Activated CD4-positive, alpha-beta T cell treated with anti-CD3 and anti-CD28 coated beads for 4 hours (primary cell): ENCODE measurements at places on chromosomes 12 and 14.

GRCh38 chr12:99983456-99984258 lies 1.1 kb downstream of the ANKS1B start:
- no peak for DNase-seq

DNA sequence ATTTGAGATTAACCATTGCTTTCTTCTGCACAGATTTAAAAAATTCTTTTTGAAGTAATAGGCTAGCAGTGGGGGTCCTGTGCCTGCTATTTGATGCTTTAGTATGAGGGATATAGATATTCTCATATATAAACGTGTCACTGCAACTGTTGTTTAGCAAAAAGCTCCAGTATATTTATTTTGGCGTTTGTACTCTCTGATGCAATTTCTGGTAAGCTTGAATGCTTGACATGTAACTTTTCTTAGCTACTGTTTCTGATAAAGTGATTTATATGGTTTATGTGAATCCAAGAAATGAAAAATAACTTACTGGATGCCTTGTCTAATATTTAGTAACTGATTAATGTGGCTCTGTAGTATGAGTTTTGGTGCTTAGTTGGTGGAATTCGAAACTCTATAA lies 77.1 kb downstream of the TTLL5 start:
- DNase-seq = no peak

DNA sequence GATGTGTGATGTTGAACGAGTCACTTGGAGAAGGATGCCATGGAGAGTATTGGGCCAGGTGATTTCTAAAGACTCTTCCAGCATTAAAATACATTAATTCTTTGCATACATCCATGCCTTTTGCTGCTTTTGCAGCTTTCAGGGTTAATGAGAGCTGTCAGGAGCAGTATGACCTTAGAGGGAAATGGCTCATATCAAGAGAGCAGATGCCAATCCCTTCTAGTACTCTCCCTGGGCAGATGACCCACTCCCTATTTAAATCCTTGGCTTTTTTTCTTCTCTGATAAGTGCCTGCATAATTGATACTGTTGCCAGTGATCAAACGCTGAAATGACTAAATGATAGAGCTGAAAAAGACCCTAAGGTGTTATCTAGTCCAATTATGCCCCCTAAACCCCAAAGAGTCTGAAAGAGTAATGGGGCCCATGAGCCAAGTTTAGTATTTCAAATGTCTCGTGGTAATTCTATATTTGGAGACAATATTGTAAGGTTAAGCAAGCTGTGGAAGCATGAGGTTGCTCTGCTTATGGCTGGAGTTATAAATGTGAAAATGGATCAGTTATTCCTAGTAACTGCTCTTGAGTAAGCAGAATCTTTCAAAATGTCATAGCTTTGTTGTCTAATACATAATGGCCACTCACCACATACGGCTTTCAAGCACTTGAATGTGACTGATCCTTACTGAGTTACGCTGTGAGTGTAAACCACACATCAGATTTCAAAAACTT lies 137.3 kb downstream of the ETV6 start:
- no peak for DNase-seq

GRCh38 chr12:91982946-91983345 lies 162.7 kb downstream of the BTG1 start:
- no peak for DNase-seq
